ENCODE measurements at places on chromosomes 2 and 18. TPM values are rescaled to one million over a fixed set of nuclear protein-coding genes. Genes with fewer than 3 reads are reported as not detected.

- H3K27me3 ChIP-seq = no peaks in the 10 kb centered on the region
- H3K4me1 ChIP-seq = no peaks in the 10 kb centered on the region
- H3K36me3 ChIP-seq = no peaks in the 10 kb centered on the region
- H3K27ac ChIP-seq = no peak overlapping the region
- DNase-seq = no peak
Measured at GRCh38 chr2:50763776-50764175, 268.2 kb downstream of the NRXN1 start.

DNA sequence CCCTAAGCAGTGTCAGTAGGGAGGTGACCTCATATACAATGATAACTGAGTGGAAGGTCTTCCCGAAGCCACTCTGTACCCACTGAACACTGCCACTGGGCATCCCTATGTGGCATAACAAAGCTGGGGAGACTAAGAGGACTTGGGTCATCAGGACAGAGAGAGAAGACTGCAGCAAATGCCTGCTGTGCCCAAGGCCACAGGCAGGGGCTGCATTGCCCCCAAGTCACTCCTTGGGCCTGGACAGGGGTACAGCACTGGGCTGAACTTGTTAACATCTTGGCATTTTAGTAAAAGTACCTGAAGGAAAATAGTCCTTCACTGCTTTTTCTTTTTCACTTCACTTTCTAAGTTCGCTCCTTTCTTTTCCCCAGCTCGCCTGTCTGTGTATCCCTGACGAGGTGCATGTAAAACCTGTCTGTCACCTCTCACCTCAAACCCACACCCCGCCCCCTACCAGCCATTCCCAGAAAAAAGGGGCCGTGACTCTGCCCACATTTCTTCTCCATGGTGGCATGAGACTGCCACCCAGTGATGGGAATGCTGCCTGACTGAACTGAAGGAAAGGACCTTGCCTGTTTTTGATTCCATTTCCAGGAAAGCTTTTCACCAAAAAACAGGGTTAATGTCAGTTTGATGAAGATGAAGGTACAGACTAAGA, 62.9 kb downstream of the MTHFD2 start:
- H3K27ac ChIP-seq = no peak overlapping the region
- no peaks in the 10 kb centered on the region for H3K4me1 ChIP-seq
- no peak overlapping the region for H3K4me3 ChIP-seq

- no peaks in the 10 kb centered on the region for H3K36me3 ChIP-seq
- no peak for DNase-seq
- H3K4me1 ChIP-seq = peaks cover 25% of the 10 kb centered on the region
Measured at GRCh38 chr2:98881153-98881650, 54.8 kb downstream of the CRACDL start.

DNA sequence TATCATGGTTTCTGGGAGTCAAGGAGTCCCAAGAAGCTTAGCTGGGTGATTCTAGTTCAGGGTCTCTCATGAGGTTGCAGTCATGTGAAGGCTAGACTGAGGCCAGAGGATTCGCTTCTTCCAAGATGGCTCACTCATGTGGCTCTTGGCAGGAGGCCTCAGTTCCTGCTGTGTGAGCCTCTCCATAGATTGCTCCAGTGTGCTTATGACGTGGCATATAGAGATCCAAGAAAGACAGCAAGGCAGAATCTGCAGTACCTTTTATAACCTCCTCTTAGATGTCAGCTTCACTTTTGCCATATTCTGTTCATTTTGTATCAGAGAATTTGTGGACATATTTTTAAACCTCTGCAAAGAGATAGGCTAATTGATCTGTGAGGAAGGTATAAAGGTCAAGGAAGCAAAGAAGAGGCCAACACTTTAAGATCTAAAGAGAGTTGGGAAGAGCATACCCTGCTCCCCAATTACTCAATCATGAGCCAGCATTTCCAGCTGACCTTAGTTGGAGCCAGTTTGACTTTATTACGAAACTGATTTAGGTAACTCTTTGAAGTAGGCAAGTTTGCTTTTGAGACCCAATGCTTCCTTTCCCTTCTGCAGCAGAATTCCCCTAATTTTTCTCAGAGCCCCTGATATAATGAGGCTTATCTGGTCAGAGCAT, 134.7 kb downstream of the EML6 start:
- H3K27ac ChIP-seq = no peak overlapping the region
- no peak overlapping the region for H3K4me3 ChIP-seq
- no peaks in the 10 kb centered on the region for H3K27me3 ChIP-seq
- peaks cover 3% of the 10 kb centered on the region for H3K4me1 ChIP-seq
- H3K36me3 ChIP-seq = no peaks in the 10 kb centered on the region
- DNase-seq = no peak

- DNase-seq = no peak
- H3K4me3 ChIP-seq = no peak overlapping the region
- no peaks in the 10 kb centered on the region for H3K27me3 ChIP-seq
- H3K4me1 ChIP-seq = no peaks in the 10 kb centered on the region
- no peaks in the 10 kb centered on the region for H3K36me3 ChIP-seq
Measured at GRCh38 chr2:40353231-40353630, 98.7 kb downstream of the SLC8A1 start.

DNA sequence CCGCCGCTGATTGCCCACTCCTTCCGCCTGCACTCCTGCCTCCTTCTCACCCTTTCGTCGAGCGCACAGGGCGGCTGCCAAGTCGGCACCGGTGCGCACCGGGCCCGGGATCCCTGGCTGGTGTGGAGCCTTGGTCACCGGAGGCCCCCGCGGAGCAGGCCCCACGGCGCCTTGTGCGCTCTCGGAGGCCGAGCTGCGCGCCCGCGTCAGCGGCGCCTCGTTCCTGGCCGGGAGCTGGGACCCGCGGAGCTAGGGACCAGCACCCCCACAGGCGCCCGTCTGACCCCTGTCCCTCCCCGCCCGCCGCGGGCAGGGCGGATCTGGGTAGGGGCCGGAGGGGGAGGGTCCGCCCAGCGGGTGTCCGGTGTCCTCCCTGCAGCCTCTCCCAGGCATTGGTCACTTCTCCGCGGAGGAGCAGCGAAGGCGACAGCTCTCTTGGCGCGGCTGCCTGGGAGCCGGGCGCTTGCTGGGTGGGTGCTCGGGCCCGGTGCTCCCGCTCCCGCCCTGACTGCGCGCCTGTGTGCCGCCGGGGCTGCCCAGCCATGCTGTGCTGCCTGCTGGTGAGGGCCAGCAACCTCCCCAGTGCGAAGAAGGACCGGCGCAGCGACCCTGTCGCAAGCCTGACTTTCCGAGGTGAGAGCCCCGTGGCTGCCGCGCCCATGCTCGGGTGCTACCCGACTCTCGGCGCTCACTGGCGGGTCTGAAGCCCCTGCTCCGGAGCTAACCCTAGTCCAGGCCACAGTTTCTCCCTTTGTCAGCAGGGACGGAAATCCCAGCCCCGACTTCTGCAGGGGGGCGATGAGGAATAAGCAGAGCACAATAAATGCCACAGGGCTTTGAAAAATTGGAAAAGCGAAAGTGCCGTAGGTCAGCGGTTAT, 13.2 kb downstream of the DYSF start:
- no peaks in the 10 kb centered on the region for H3K36me3 ChIP-seq
- peaks cover 63% of the 10 kb centered on the region for H3K27me3 ChIP-seq
- DNase-seq = no peak
- H3K4me1 ChIP-seq = peaks cover 22% of the 10 kb centered on the region
- H3K4me3 ChIP-seq = peak overlapping the region; percentile 74

DNA sequence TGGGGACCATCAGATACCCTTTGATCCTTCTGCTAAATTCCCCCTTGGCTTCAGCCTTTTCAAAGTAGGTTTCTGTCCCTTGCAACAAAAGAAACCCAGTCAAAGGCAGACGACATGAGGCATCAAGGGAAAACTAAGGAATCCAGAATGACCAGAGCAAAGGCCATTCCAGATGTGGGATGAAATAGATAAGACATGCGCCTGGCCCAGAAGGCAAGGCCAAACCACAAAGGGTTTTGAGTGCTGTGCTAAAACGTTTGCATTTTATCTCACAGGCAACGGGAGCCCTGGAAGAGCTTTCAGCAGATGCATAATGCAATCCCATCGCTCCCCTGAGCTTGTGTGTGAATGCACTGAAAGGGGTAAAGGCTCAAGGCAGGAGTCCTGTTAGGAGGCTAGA, 17.7 kb downstream of the CXCR1 start:
- H3K4me1 ChIP-seq = peaks cover 14% of the 10 kb centered on the region
- no peak overlapping the region for H3K27ac ChIP-seq
- no peak overlapping the region for H3K4me3 ChIP-seq

DNA sequence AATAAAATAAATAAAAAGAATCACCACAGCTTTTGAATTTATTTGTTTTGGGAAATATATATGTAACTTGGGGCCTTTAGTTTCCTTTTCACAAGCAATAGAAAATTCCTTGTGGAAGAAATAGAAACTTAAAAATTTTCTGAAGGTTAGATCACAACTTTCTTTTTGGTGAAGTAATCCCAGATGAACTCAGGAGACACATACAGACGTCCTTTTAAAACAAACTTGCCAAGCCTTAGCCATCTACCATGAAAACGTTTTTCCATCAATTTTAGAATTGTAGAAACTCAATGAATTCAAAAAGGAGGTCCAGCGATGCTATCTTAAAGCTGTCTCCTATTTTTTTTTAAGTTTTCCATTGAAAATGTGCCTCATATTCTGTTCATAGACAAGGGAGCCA, 225.6 kb downstream of the ASXL3 start:
- no peaks in the 10 kb centered on the region for H3K27me3 ChIP-seq
- H3K4me3 ChIP-seq = no peak overlapping the region
- no peak for DNase-seq
- no peaks in the 10 kb centered on the region for H3K36me3 ChIP-seq

GRCh38 chr2:110897966-110898365, 165.6 kb downstream of the ACOXL start:
- H3K27ac ChIP-seq = no peak overlapping the region
- H3K36me3 ChIP-seq = no peaks in the 10 kb centered on the region
- no peak overlapping the region for H3K4me3 ChIP-seq
- no peaks in the 10 kb centered on the region for H3K27me3 ChIP-seq
- H3K4me1 ChIP-seq = no peaks in the 10 kb centered on the region

- no peak overlapping the region for H3K4me3 ChIP-seq
- H3K27me3 ChIP-seq = peaks cover 3% of the 10 kb centered on the region
- no peaks in the 10 kb centered on the region for H3K36me3 ChIP-seq
- H3K4me1 ChIP-seq = no peaks in the 10 kb centered on the region
- no peak for DNase-seq
- no peak overlapping the region for H3K27ac ChIP-seq
Measured at GRCh38 chr2:217261452-217261851, 401.6 kb upstream of the TNP1 start.

- H3K4me1 ChIP-seq = peaks cover 55% of the 10 kb centered on the region
- no peak overlapping the region for H3K27ac ChIP-seq
- no peaks in the 10 kb centered on the region for H3K36me3 ChIP-seq
- no peak overlapping the region for H3K4me3 ChIP-seq
- no peak for DNase-seq
Measured at GRCh38 chr2:231677632-231678104, 30.7 kb upstream of the PTMA start.

- no peak overlapping the region for H3K27ac ChIP-seq
- no peak for DNase-seq
- no peaks in the 10 kb centered on the region for H3K36me3 ChIP-seq
- no peaks in the 10 kb centered on the region for H3K27me3 ChIP-seq
- no peak overlapping the region for H3K4me3 ChIP-seq
Measured at GRCh38 chr2:200302940-200303727, 3.4 kb upstream of the SPATS2L start.

The ASXL3 gene
- total RNA-seq = 2.0 TPM

The IL1B gene
- not detected for total RNA-seq

The CD8B gene
- total RNA-seq = not detected
